NCI-H2171 (cell line): ENCODE measurements at places on chromosomes 1 and 21.

GRCh38 chr1:54081306-54082270, 28.2 kb downstream of the TCEANC2 start:
- DNase-seq, result no peak

DNA sequence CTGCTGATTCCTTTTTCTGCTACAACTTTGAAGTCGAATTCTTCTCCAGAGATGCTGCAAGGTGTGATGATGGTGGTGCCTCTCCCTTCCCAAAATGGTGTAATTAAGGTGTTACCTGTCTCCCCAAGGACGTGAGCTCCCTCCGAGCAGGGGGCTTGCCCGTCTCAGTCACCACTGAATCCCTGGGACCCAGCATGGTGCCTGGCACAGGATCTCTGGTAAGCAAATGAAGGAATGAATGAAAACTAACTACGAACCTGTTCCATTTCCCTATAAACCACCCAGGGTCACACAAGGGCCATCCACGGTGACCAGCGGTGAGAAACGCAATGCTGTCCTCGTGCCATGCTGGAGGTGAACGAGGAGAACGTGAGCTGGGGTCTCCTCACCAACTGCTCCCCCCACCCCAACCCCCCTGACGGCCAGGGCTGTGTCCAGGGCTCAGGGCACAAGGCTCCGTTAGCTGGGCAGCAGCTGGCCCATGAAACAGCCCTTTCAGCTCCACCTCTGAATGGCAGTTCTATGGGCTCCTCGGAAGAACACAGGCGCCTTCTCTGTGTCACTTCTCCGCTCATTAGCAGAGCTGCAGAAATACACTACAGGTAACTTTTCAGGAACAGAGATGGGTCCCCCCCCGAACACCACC, 2.2 kb upstream of the MATN1 start:
- no peak for DNase-seq

DNA sequence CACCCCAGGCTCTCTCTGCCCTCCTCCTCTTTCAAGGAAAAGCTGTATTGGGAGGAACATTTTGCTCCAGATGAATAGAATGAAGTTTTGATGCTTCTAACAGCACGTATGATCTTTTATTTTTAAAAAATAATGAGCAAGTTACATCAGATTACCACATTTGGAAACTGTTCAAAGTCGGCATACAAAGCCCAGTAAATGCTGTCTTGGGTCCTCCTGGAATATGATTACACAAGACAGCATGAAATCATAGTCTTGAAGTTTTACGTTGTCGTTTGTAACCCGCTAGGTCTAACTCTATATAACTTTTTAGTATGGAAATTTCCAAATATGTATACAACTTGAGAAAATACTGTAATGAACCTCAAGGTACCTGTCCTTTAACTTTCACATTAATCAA, 385.6 kb downstream of the HLX start:
- DNase-seq, result no peak

DNA sequence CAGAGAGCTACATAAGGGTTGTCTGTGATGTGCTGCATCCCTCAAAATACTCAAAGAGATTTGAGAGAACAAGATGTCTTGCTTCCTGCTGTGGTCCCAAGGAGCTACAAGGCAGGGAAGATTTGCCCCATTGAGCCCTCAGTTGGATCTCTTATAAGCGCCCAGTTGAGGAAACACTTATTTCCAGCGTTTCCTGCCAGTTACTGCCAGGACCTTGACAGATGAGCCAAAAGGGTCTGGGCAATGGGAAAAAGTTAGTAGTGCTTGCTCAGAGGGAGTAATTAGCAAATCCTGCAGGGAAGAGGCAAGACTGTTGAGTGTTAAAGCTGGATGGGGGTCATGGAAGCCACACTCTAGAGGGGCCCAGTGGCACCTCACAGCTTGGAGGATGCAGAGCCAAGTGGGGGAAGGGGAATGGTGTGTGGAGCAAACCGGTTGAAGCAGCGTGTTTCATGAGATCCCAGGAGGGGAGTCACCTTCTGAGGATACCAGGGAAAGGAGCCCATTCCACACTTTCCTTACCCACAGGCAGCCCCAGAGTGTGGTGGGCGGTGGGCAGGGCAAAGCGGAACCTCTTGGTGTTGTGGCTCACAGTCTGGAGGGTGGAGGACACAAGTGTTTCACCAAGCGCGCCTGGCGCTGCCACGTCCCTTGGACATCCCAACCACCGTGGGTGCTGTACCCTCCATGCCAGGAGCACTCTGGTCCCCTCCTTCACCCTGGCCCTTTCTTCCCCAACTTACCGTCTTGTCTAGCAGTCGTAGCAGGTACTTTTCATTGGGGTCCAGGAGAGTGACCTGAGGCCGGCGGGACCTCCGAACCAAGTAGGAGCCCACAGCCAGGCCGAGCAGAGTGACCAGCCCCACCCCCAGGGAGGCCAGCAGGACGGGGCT, 805 bp downstream of the CYB5R1 start:
- DNase-seq, result no peak

GRCh38 chr1:210200124-210200736, 32.4 kb upstream of the SERTAD4 start:
- no peak for DNase-seq

GRCh38 chr1:96072021-96072420, 649.6 kb upstream of the PTBP2 start:
- DNase-seq, result no peak

DNA sequence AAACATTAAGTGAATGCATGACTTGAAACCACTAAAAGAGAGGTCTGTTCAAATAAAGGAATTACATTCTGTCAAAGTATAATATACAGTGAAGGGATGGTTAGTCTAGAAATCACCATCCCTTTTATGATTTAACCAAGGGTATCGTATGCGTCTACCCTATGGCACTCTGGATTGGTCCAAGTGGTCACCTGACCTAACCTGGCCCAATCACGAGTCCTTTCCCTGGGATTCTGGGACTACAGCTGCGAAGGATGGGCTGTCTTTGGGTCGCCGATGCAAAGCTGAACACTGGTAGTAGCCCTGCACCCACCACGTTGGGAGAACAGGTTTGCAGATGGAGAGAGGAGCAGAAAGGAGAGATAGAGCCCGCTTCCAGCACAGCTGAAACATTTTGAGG, 30.4 kb upstream of the C1orf198 start:
- no peak for DNase-seq

DNA sequence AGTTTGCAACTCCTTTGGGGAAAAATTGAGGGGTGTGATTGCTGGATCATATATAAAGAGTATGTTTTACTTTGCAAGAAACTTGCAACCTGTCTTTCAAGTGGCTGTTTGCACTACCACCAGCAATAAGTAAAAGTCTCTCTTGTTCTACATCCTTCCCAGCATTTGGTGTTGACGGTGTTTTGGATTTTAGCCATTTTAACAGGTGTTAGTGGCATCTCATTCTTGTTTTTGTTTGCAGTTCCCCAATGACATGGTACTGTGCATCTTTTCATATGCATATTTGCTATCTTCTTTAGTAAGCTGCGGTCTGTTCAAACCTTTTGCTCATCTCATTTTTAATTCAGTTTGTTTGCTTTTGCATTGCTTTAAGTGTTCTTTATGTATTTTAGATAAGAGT, 535.5 kb downstream of the LRRIQ3 start:
- no peak for DNase-seq

- DNase-seq, result no peak
Observed at GRCh38 chr1:170586321-170587252, 54.6 kb downstream of the GORAB start.

- DNase-seq, result no peak
Observed at GRCh38 chr21:39105836-39106235, 77.4 kb downstream of the PSMG1 start.

DNA sequence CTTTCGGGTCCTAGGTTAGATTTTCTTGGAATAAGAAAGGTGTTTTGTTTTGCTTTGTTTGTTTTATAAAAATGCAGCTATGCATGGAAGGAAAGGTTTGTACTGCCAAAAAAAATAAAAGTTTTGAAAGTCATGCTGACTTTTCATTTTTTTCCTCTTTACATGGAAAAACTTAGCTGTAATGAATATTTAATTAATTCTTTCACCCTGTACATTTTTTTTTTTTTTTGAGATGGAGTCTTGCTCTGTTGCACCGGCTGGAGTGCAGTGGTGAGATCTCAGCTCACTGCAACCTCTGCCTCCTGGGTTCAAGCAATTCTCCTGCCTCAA, 48.7 kb downstream of the NENF start:
- DNase-seq, result no peak

DNA sequence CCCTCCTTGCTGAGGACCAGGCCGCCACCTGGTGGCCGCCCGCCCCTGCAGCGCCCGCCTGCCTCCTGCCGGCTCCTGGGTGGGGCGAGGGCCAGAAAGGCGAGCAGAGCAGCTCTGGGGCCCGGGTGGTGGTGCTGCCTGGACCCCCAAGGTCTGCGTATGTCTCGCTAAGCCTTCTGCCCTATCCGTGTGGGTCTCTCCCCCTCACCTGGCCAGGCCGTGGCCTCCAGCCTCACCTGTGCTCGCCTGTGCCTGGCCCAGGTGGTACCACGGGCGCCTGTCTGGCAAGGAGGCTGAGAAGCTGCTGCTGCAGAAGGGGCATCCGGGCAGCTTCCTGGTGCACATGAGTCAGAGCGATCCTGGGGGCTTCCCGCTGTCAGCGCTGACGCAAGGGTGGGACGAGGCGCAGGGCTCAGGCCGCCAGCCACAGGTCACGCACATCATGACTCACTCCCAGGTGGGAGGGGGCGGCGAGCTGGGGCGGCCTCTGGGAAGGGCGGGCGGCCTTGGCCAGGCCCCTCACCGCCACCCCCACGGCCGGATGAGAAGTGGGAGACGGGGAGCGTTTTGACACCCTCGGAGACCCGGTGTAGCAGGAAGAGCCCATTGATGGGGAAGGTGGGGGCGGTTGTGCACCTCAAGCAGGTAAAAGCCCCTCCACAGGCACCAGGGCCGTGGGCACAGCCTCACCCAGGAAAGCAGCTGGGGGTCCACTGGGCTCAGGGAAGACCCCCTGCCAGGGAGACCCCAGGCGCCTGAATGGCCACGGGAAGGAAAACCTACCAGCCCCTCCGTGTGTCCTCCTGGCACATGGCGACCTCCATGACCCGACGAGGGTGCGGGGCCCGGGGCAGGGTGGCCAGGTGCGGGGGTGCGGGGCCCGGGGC, 9.9 kb downstream of the RNF223 start:
- peak; percentile 21 for DNase-seq

GRCh38 chr21:15207635-15208370, 143.0 kb upstream of the NRIP1 start:
- DNase-seq, result no peak

- DNase-seq, result no peak
Observed at GRCh38 chr1:94069919-94070285, 51.0 kb downstream of the ABCA4 start.

DNA sequence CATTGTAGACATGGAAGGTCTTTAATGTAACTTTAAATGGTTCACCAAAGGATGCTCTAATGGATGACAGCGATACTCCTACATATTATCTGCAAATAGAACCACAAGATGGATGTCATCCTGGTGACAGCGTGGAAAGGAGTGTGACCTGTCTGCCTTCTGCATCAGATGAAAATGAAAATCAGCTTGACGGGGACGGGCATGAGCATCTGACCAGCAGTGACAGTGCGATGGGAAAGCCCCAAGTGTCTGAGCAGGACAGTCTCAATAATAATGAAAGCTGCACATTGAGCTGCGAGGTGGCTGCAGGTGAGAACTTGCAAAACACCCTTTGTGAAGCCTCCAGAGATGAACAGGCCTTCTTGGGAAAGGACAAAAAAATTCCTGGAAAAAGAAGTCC, 25.2 kb downstream of the CNST start:
- DNase-seq, result no peak

DNA sequence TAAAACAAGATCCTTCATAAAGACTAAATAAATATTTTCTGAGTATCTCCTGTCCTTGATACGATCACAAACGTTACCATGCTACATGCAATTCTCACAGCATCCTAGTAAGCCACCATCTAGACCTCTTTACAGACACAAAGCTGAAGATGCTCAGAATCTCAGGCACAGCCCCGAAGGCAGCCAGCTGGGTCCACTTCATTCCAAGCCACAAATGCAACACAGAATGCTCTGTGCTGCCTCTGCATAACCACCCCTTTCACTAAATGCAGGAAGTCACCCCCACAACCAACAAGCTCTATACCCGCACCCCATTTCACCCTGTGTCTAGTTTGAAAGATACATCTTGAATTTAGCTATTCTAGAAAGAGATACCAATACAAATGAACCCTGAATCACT, 12.9 kb downstream of the RCAN1 start:
- DNase-seq, result no peak

DNA sequence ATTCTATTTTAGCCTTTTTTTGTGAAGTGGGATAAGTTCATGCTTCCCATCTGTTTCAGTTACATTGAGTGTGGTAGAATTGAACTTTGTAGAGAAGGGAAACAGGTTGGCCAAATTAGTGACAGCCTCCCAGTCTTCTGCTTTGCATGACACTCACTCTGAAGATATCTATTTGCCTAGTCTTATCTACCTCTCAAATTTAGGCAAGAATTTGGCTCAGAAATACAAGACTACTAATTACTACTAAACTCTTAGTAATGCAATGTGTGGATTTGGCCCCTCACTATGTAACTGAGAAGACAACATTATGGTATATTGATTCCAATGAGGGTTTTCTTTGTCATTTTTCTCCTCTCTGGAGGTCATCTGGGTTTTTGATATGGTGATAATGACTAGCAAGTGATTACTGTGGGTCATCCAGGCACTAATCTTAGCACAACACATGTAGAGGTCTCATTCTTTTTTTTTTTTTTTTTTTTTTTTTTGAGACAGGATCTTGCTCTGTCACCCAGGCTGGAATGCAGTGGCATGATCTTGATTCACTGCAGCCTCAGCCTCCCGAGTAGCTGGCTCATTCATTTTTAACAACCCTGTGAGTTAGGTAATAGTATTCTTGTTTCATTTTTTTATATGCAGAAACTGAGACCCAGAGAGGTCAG, 6.3 kb downstream of the FAM20B start:
- DNase-seq, result no peak

GRCh38 chr1:227753999-227754711, 18.9 kb downstream of the SNAP47 start:
- no peak for DNase-seq

DNA sequence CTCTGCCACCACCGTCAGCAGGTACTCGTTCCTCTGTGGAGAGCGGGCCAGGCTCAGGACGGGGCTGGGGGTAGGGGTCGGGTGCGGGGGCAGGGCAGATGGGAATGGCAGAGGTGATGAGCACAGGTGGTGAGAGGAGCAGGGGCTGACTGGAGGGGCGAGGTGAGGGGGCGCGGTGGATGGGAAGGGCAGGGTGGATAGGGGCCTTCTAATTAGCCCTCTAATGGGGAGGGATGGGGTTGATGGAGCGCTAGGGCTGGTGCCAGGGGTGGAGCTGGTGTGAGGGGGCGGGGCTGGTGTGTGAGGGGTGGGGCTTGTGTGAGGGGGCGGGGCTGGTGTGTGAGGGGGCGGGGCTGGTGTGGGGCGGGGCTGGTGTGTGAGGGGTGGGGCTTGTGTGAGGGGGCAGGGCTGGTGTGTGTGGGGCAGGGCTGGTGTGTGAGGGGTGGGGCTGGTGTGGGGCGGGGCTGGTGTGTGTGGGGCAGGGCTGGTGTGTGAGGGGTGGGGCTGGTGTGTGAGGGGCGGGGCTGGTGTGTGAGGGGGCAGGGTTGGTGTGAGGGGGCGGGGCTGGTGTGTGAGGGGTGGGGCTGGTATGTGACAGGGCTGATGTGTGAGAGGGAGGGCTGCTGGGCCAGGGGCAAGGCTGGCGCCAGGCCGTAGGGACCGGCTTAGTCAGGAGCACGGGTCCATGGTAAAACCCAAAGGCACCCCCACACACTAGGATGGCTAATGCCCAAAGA, 5.9 kb downstream of the KRTAP10-1 start:
- no peak for DNase-seq

GRCh38 chr1:10634428-10635084, 159.8 kb downstream of the PEX14 start:
- DNase-seq, result no peak
